Thoracic aorta (tissue), 2 donors: ENCODE measurements at places on chromosomes 4 and X.

GRCh38 chrX:38982370-38982769, 181.1 kb downstream of the MID1IP1 start:
- DNase-seq = no peak

DNA sequence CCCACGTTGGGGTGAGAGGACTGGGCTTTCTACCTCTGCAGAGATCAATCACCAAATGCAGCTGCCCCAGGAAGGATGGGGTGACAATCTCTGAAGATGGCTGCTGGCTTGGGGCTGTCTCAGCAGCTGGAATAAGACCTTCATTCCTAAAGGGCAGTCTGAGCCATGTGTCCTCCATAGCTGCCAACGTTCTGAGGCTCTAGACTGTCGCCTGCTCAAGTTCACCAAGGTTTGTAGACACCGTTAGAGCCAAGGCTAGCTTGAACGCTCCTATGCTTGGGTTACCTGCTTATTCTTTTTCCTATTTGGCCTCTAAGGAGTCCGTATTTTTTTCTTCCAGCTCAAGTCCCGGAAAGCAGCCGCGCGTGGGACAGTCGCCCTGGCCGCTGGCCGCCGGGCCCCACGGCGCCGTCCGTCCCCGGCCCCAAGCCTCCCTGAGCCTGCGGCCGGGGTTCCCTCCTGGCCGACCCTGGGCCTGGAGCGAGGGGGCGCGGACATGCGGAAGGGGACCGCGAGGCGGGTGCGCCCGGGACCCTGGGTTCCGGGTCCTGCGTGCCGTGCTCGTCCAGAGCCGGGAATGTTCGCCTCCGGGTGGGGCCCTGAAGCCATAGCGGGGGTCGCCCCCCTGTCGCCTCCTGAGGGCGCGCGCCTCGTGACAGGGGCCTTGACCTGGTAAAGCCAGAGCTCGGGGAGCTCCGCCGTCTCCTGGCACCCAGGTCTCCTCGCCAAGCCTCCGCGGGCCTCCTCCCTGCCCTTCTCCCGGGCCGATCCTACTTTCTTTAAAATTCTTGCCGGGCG, 23.3 kb downstream of the MRFAP1 start:
- no peak for DNase-seq

- no peak for DNase-seq
These were observed 312.6 kb upstream of the FTHL17 start for GRCh38 chrX:31384471-31384870.

GRCh38 chr4:16070203-16070602, 13.6 kb downstream of the PROM1 start:
- DNase-seq = no peak

DNA sequence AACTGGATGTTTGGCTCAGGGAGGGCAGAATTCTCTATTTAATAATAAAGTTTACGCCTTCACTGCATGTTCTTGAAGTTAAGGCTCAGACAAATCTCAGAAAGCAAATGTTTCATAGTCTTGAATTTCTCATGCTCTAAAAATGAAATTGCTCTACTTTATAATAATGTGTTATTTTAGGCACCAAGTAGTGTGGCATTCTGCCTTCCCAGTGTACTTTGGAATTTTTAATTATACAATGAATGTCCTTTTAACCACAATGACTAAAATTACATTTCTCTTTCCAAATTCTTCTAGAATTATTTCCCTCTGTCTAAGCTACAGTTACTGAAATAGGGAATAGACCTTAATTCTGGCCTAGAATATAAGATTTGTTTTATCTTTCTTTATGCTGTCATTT, 97.9 kb upstream of the PDE5A start:
- no peak for DNase-seq

GRCh38 chr4:133968174-133968573, 233.4 kb downstream of the PABPC4L start:
- DNase-seq = no peak

- DNase-seq = no peak
These were observed 4.2 kb upstream of the CDS1 start for GRCh38 chr4:84578540-84579402.

- DNase-seq = no peak
These were observed 129.6 kb downstream of the IL1RAPL2 start for GRCh38 chrX:104695593-104695992.

DNA sequence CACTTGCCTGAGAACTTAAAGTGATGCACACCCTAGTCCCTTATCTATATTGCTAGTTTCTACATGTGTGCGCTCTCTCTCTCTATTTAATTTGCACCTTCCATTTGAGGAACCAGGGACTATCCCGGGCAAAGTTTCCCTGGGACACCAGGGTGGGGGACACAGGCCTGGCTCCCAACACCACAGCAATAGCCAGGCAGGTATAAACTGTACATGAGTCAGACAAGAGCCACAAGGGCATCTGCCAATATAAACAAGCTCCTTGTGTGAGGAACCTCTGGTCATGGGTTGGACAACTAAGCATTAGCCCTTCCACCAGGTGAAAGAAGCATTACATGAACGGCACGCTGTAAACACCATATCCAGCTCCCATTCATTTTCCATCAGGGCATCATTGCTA, 455.5 kb downstream of the STIM2 start:
- DNase-seq = no peak

DNA sequence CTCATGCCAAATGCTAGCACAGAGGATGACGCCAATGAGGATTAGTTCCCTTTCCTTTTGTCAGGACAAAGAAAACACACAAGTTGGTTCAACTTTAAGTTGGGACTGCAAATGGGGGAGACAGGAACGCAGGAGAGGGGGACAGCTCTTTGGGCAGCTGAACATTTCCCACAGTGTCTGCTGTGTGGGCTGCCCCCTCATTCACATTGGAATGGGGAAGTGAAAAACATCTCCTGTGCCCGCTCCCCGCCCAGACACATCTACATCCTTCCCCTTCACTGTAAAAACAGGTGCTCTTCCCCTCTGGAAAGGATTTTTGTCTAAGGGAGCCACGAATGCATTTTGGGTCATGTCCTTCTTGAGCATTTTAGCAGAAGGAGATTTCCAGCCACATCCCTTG, 44.5 kb upstream of the TBC1D9 start:
- DNase-seq = no peak

GRCh38 chr4:11507920-11508319, 79.2 kb upstream of the HS3ST1 start:
- no peak for DNase-seq

- no peak for DNase-seq
These were observed 10.1 kb downstream of the TMEM150C start for GRCh38 chr4:82551734-82552133.

- no peak for DNase-seq
These were observed 190.9 kb upstream of the PACRGL start for GRCh38 chr4:20509315-20509714.

- no peak for DNase-seq
These were observed 39.8 kb downstream of the HAND2 start for GRCh38 chr4:173490256-173490655.

- no peak for DNase-seq
These were observed 76.1 kb upstream of the PPP2R3B start for GRCh38 chrX:462853-463252.

DNA sequence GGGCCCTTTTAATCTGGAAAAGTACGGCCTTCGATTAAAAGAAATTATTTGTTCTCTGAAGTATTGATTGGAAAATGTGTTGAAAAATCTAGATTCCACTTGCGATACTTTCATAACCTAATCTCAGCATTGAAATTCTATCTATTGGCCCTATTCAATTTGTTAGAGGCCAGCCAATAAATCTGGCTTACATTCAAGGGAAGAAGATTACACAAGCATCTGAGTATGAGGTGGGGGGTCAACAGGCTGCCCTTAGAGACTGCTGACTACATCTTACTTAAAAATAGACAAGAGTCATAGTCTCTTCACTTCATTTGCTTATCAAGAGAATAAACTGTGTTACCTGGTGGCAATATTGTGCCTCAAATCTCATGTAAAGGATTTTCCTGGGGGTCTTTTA, 248.0 kb upstream of the KCNIP4 start:
- no peak for DNase-seq

- DNase-seq = no peak
These were observed 168.8 kb downstream of the CLCN4 start for GRCh38 chrX:10325611-10326010.

DNA sequence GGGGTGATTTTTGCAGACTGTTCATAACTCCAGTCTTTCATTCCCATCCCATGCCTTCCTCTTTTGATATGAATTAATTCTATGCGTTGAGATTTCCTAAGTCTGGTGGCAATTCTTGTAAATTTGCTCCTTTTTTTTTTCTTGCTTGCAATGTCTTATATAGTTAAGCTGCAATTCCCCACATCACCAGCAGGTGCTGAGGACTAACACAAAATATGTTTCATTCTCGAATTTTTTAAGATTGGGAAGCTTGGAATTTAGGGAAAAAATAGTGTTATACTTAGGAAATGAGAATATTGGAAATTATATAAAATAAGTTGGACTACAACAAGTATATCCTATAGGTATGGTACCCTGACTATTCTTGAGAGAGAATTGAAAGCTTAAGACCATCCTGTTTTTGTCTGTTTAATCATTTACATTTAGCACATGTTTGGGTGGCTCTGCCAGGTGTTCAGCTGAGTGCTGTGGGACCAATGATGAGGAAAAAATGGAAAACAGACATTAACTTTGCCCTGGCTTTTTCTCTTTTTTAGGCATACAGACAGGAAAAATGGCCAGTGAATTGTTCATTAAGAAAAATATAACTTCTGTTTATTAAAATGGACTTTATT, 30.2 kb downstream of the AFF2 start:
- DNase-seq = no peak

DNA sequence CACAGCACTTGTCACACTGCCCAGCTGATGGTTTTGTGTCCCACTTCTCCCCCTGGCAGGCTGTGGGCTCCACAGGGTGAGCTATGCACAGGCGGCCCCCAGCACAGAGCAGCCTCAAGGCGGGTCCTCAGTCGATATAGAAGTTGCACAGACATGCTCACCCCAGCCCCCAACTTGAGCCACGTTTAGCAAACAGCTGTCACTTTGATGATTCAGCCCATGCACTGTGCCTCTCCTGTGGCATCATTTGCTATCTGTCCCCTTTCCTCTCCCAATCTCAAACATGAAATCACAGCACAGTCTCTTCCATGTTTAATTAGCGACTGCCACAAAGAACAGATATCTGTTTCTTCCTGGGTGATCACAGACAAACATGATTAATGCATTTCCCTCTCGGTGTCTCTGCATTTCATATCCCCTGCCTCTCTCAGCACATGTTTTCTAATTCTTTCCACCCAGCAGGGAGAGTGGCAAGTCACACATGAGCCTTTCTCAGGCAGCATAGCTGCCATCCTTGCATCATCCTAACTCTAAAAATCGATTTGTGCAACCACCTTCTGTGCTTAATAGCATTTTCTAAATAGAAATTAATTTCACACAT, 204.9 kb downstream of the EVC2 start:
- no peak for DNase-seq

GRCh38 chr4:133624744-133625143, 475.6 kb downstream of the PCDH10 start:
- no peak for DNase-seq

- no peak for DNase-seq
These were observed 599.5 kb downstream of the FSTL5 start for GRCh38 chr4:161564230-161564834.

DNA sequence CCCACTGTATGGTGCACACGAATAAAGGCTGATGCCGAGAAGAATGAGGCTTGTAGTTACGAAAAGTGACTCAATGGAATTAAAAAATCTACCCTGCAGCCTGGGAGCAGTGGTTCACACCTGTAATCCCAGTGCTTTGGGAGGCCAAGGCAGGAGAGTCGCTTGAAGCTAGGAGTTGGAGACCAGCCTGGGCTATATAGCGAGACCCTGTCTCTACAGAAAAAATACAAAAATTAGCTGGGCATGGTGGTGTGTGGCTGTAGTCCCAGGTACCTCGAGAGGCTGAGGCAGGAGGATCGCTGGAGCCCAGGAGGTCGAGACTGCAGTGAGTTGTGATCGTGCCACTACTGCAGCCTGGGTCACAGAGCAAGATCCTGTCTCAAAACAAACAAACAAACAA, 11.7 kb upstream of the OPN1LW start:
- DNase-seq = no peak

DNA sequence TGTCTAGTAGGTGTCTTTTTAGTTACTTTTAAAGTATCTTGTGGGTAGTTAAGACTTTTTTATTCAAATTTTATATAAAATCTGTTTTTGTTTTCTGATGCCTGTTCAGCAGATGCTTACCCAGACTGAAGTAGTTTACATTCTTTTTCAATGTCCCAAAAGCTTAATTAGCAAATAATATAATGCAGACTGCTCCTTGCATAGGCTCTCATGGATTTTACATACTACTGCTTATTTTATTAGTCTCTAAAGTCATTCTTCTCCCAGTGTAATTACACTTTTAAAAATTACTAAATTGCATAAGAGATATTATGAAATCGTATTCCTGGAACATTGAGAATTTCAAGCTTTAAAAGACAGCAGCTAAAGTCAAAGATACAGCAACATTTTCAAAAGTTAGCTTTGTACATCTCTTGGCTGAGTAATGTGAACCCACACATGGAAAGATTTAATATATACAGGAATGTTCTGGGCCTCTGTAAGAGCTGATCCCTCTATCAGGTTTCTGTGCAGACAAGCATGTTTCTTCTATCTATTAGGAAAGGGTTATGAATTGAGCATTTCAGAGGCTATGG, 148.4 kb upstream of the SPRY1 start:
- no peak for DNase-seq

GRCh38 chrX:42366181-42366580, 411.8 kb downstream of the PPP1R2C start:
- no peak for DNase-seq

DNA sequence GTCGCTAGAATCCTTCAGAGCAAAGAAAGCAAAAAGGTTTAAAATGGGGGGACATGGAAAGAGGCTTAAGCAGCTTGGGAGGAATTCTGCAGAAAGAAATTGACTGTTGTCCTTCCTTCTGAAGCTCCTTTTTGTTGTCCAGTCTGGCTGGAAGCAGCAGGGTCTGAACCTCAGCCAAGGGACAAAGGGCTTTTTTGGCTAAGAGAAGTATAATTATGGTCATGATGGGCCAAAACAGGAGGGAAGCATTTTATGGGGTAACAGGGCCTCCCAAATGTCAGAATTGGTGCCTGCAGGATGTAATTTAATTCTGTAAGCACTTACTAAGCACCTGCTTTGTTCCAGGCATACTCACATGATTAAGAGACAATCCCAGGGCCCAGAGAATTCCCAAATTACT, 74.2 kb upstream of the CPEB2 start:
- DNase-seq = no peak

GRCh38 chr4:78613522-78614321, 62.2 kb downstream of the ANXA3 start:
- DNase-seq = no peak
